ENCODE measurements at places on chromosomes 4 and X.
A peak's percentile ranks its signal among the peaks of the same experiment; 100 is the strongest.

DNA sequence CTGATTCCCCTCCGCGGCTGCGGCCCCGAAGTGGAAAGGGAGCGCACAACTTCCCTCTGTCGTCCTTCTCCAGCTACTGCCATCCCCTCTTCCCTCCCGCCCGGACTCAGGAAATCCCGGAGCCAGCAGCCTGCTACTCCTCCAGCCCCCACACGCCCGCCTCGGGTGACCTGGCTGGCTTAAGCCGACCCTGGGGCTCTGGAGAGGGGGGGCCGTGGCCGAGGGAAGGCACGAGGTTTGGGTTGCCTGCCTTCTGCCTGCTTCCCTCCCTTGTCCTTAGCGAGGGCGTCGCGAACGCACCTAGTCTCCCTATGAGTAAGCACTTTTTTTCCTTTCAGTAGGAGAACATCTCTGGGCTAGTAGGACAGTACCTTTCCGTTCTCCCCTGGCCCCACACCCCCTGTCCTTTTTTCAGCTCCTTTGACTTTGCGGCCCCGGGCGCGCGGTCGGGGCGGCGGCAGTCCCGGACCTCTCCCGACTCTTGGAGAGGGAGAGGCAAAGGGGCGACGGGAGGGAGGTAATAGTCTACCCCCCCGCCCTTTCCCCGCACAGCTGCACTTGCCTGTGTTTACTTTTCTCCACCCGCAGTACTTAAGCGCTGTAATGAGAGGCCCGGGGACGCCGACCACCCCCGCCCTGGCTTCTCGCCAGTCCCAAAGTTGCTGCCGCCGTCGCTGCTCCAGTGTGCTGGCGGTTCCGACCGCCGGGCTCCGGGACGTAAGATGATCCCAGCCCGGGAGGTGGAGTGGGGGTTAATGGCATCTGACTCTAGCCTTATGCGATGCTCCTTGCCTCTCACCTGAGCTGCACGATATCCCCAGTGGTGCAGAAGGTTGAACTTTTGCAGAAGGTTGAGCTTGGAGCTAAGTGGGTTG is 868 bp downstream of the PLS3 start:
- H3K27ac ChIP-seq = peak overlapping the region; percentile 93
- H3K4me3 ChIP-seq = peak overlapping the region; percentile 66
- peak; percentile 70 for DNase-seq
- H3K4me1 ChIP-seq = peaks cover 10% of the 10 kb centered on the region
- no peaks in the 10 kb centered on the region for H3K36me3 ChIP-seq
- H3K27me3 ChIP-seq = no peaks in the 10 kb centered on the region

GRCh38 chr4:143726714-143727113 is 26.2 kb upstream of the FREM3 start:
- no peak overlapping the region for H3K27ac ChIP-seq
- no peaks in the 10 kb centered on the region for H3K27me3 ChIP-seq
- H3K4me3 ChIP-seq = no peak overlapping the region
- no peak for DNase-seq
- H3K4me1 ChIP-seq = no peaks in the 10 kb centered on the region

DNA sequence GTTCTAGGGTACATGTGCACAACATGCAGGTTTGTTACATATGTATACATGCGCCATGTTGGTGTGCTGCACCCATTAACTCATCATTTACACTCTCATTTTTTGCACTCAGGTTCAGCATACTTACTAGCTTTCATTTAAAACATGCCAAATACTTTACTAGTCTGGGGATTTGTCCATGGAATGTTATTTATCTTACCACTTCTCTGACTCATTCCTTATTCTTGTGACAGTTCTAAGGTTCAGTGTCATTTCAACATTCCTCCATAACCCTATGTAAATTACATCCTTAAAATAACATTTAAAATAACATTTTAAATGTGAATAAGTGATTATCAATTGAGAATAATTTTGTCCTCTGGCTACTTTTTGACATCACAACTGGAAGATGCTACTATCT is 19.5 kb upstream of the SYTL5 start:
- H3K4me1 ChIP-seq = no peaks in the 10 kb centered on the region
- no peak overlapping the region for H3K27ac ChIP-seq
- no peak for DNase-seq
- no peaks in the 10 kb centered on the region for H3K36me3 ChIP-seq
- no peaks in the 10 kb centered on the region for H3K27me3 ChIP-seq
- no peak overlapping the region for H3K4me3 ChIP-seq

DNA sequence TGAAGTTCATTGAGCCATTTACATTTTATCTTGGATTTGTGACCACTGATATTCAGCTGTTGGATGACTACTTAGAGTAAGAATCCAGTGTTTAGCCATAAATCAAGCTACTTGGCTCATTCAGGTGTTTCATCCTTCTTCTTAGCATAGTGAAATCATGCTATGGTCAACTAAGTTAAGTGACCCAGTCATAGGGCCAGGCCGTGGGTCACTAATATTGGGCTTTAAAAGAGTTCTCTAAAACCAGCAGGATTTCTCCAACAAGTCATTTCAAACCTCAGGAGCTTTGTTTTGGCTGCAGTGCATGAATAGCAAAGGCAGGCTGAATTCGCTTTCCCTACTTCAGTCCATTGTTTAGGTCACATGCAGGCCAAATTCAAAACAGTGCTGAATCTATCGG is 181.0 kb downstream of the MAML3 start:
- no peaks in the 10 kb centered on the region for H3K36me3 ChIP-seq
- no peaks in the 10 kb centered on the region for H3K4me1 ChIP-seq
- H3K27ac ChIP-seq = no peak overlapping the region
- no peak overlapping the region for H3K4me3 ChIP-seq
- H3K27me3 ChIP-seq = no peaks in the 10 kb centered on the region

DNA sequence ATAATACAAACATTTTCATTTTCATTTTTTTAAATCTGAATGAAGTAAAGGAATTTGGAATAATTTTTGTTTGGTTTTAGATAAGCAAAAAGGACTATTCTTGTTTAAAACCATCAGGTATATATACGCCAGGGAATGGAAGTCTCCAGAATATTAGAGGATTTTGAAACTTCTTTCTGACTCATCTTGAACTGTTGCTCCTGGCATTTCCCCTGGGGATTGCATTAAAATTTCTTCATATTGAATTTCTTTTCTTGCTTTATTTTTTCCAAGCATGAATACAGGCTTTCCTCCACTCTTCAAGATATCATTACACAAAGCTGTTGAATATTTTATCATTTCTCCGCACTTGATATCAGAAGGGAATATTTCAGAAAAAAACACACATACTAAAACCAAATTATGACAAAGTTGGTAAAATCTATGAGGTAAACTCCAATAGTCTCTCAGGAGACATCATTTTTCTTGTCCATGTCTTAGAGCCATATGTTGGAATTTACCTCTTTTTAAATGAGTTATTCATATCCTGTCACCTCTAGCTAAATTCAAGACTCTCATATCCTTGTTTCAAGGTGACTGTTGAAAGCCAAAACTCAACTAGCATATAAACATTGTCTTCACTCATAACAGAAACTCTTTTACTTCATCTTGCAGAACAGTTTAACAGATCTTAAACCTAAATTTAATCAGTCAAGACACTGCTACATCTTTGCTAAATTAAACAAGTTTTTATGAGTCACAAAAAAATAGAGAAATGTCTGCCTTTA is 20.7 kb upstream of the CSN1S1 start:
- no peak for DNase-seq
- no peaks in the 10 kb centered on the region for H3K27me3 ChIP-seq
- no peaks in the 10 kb centered on the region for H3K36me3 ChIP-seq
- H3K4me1 ChIP-seq = no peaks in the 10 kb centered on the region
- no peak overlapping the region for H3K4me3 ChIP-seq

GRCh38 chrX:106906361-106906760 is 3.2 kb upstream of the RIPPLY1 start:
- DNase-seq = no peak
- no peaks in the 10 kb centered on the region for H3K36me3 ChIP-seq
- H3K4me1 ChIP-seq = peaks cover 13% of the 10 kb centered on the region
- no peaks in the 10 kb centered on the region for H3K27me3 ChIP-seq
- H3K4me3 ChIP-seq = no peak overlapping the region
